G401 (cell line): ENCODE measurements at places on chromosomes 11 and 22.

- DNase-seq, result no peak
Measured at GRCh38 chr11:1879342-1879940, 12.3 kb downstream of the PRR33 start.

DNA sequence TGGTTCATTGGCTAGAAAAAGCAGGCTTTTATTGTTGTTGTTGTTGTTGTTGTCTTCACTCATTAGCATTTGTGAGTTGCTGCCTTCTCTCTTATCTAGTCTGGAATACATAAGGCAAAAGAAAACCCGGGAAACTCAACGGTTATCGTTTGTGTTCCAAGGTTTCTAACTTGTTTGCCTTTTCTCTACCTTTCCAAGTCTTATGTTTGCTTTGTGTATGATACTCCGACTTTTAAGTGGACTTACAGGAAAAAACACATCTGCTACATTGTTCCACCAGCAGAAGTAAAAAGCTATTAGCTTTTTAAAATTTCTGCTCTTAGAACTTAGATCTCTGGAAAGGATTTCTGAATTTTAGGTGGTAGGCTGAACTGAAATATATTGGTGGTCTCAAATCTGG, 27.0 kb upstream of the HIKESHI start:
- no peak for DNase-seq

GRCh38 chr22:40410731-40411505, 40.5 kb downstream of the SGSM3 start:
- DNase-seq, result no peak

GRCh38 chr11:75195167-75195962, 44.5 kb downstream of the SLCO2B1 start:
- no peak for DNase-seq

GRCh38 chr22:21726650-21727049, 8.9 kb downstream of the YPEL1 start:
- no peak for DNase-seq

GRCh38 chr11:62482753-62483152, 63.9 kb downstream of the AHNAK start:
- no peak for DNase-seq

GRCh38 chr11:85423316-85423715, 203.8 kb downstream of the DLG2 start:
- no peak for DNase-seq

DNA sequence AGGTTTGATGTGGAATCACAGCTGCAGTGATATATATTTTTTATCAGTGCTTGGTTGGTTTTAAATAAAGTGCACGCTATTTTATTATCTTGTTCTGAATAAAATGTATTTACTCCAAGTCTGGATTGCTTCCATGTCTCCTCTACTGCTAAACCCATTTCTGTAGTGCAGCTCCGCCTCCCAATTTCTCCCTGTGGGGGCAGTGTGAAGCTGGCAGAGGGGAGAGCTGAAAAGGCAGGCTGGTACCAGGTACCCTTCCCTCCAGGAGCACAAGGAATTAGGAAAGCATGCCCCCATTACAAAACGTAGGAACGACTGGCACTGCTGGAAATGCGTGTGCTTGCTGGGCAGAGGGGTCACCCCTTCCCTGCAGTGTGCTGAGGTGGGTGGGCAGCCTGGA, 934 bp upstream of the TMEM132A start:
- DNase-seq, result peak; percentile 60

GRCh38 chr22:26443901-26444690, 15.0 kb downstream of the ASPHD2 start:
- DNase-seq, result peak; percentile 42

DNA sequence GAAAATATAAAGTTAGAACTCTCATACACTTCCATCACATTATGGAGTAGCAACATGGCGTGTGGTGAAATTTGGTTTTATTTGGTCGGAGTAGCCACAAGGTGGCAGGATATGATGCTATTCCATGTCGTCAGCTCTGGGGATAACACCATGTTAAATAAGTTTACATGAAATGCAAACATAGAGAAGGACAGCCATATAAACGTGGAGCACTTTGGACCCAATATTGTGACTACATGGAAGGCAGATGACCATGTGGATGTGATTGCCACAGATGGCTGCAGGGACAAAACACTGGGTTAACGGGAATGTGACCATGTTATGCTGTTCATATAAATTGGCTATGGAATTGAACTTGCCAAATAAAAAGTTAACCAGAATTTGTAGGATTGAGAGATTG, 21.0 kb downstream of the OR5M11 start:
- DNase-seq, result no peak

- DNase-seq, result no peak
Measured at GRCh38 chr22:48896766-48897644, 930.7 kb downstream of the BRD1 start.

DNA sequence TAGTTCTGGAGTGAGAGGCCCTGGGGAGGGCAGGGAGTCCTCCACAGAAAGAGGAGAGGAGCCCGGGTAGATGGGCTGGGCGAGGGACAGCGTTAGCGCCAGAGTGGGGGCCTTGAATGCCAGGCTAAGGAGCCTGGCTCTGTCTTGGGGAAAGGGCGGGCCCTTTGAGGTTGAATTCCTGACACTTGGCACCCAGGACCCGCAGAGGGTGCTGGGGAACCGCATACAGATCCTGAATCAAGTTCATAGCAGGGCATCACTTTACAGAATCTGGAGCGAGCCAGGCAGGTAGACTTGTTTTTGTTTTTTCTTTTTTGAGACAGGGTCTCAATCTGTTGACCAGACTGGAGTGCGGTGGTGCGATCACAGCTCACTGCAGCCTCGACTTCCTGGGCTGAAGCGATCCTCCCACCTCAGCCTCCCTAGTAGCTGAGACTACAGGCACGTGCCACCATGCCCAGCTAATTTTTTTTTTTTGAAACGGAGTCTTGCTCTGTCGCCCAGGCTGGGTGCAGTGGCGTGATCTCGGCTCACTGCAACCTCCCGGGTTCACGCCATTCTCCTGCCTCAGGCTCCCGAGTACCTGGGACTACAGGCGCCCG, 6.1 kb downstream of the CARNS1 start:
- no peak for DNase-seq

- DNase-seq, result no peak
Measured at GRCh38 chr22:29854432-29854831, 16.4 kb upstream of the ASCC2 start.

DNA sequence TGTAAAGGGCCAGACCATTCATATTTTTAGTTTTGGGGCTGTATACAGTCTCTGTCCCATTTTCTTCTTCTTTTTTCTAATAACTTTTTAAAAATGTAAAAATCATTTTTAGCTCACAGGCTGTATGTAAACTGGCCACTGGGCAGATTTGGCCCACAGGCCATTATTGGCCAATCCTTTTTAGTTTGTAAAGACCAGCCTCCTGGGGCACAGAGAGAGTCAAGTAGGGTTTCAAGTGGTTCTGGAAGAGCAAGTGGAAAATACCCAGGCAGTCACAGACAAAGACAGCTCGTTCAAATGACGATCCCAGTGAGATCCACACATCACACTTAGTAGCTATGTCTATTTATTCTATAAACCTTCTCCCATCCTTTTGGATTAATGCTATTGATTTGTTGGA, 150.2 kb upstream of the ARHGAP20 start:
- no peak for DNase-seq

- DNase-seq, result no peak
Measured at GRCh38 chr11:67163006-67163405, 43.9 kb downstream of the KDM2A start.

DNA sequence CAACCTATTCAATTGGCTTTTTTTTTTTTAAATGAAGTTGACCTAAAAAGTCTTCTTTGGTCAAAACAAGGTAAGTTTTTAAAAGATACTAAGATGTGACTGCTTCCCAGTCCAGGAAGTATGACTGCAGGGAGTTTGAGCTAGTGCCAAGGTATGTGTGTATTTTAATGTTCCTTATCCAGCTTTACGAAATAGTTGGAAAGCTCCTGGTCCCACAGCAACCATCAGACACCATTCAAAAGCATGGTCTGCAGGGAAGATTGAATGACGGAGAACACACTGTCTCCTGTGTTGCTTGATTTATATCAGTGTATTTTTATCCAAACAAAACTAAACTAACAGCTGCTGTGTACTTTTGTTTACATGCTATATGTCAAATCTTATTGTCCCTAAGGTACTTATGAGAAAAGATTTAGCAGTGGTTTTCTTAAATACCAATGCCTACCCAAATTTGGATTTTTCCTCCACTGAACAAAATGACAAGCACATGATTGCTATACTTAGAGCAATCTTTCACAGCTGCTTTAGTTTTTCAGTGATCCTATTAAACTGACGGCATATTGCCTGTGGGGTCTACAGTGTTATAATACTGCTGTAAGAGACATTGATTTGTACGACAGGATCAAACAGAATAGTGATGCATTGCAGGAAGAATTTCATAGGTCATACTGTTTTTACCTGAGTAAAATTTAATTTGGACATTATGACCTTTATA, 122.9 kb downstream of the DCDC1 start:
- DNase-seq, result no peak

DNA sequence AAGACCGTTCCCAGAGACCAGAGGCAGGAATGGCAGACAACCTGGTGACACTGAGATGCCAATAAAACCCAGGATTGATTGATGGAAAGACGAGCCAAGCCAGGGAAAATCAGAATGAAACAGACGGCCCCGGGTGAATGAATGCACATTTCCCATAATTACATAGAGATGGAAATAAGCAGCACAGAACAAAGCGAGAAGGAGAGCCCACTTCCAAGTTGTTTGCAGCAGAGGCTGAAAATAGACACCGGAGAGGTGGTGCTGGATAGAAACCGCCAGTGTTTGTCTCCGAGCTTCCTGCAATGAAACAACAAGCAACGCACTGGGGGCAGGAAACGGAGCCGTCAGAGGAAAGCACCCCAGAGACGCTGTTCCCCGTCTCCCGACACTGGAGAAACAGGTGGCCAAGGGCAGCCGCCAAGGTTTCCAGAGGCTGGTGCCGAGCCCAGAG, 406.8 kb downstream of the SHANK2 start:
- no peak for DNase-seq

GRCh38 chr11:117828611-117829368, 4.2 kb upstream of the FXYD2 start:
- no peak for DNase-seq

GRCh38 chr22:32536352-32536751, 61.7 kb downstream of the FBXO7 start:
- no peak for DNase-seq

DNA sequence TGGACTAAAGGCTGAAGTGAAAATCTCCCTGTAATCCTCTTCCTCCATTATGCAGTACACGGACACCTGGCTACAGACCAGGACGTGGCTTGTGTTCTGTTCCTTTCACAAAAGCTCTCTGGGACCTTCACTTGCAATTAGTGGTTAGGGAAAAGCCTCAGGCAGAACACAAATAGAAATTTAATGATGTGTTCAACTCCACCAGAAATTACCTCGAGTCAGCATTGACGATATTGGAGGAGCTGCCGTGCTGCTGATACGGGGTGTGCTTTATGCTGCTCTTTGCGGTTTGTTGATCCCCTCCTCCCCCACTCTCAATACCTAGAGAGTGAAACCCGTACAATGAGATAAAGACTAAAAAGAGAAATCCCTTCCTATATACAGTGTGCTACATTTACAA, 48.9 kb downstream of the POLD3 start:
- DNase-seq, result no peak

GRCh38 chr22:38193580-38193979, 8.2 kb upstream of the MAFF start:
- no peak for DNase-seq

- DNase-seq, result peak; percentile 68
Measured at GRCh38 chr11:42524534-42525227, 787.1 kb upstream of the API5 start.

DNA sequence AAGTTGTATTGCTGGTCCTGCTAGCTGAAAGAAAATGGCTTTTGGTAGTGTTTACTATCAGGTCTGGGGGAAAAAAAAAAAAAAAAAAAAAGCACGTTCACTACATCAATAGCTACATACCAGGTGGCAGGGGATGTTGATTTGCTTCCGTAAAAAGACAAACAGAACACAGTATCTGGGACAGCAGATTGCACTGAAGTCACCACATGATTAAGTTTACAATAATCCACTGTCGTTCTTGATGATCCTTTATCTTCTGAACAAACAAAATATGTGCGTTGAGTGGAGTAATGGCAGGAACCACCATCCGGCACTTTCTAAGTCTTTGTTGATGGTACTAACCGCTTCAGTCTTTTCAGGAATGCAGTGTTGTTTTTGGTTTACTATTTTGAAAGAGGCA, 48.7 kb downstream of the DDX6 start:
- DNase-seq, result no peak

DNA sequence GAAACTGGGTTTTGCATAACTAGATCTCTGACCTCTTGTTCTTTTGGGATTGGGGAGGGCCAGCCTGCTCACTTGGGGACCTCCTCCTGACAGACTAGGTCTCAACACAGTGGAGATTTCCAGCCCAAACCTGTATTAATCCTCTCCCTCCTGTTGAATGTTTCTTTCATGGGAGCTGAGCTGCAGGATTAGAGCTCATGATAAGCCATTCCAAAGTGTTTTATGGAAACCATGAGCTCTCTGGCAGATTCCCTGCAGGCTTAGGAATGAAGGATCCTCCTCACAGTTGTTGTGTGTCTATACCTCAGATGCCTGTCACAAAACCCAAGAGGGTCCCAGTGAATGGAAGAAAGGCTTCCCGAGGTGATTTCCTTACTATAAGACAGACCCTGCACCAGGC, 248.4 kb upstream of the B3GAT1 start:
- DNase-seq, result no peak

- DNase-seq, result no peak
Measured at GRCh38 chr11:60164550-60165075, 18.3 kb downstream of the MS4A6A start.

GRCh38 chr11:123580137-123580536, 74.3 kb downstream of the SCN3B start:
- peak; percentile 42 for DNase-seq

DNA sequence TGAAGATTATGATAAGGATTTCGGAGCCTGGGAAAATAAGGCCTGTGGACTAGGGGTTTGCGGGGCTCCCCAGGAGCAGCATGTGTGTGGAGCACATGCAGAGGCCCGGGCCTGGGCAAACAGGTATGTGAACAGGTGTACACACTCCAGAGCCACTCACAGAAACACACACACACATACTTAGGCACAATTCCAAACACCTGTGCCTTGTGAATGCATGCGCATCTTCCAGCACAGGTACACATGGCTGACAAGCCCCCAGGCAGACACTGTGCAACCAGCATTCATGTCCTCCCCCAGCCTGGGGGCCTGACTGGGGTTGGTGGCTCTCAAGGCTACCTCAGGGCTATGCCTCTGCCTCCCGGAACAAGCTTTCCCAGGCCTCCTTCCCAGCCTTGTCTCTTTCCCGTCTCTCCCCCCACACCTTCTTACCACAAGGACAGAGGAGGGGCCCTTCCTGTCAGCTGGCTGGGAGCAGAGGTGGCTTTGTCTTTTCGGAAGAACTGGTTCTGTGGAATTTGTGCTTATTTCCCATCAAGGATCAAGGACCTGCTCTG, 2.6 kb upstream of the P2RY6 start:
- no peak for DNase-seq

GRCh38 chr22:20430720-20431510, 6.7 kb downstream of the SCARF2 start:
- DNase-seq, result no peak

- DNase-seq, result no peak
Measured at GRCh38 chr11:1372660-1373059, 17.1 kb upstream of the BRSK2 start.
